ENCODE measurements at places on chromosomes 2 and 18.

DNA sequence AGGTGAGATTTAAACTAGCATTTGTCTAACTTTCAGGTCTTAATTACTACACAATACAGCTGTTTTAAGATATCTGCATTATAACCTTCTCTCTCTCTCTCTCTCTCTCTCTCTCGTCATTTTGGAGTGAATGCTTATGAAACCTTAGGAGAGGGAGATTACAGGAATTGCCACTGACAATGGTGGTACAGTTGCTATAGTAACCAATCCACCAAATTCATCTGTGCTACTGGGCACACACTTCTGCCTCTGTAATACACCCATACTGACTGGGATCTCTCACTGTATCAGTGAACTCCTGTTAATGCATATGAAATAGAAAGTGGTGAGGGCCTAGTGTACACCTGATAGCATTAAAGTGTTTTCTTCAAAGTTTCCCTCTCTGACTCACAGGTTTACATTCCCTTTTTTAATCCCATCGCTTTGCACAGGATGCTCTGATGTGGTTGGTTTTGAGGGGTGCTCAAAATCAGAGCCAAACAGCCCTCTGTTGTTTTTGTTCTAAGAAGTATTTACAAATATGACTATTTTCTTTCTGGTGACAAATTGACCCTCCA, 13.1 kb downstream of the KLHL14 start:
- no peak for DNase-seq

DNA sequence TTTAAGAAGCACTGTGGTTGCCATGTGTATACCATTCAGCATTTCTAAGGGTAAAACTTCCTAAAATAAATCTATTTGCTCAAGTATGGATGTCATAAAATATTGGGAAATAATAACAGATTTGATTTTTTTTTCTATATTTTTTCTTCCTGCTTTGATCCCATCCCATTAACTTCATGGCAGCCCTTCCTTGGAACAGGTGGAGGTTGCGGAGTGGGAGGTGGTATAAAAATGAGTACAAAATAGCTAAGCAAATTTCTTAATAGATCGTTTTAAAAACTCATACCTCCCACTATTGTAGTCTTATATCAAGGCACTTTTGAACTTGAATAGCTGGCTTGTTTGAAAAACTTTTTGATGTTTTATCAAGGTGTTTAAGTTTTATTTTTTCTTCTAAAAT, 152.1 kb upstream of the KYNU start:
- no peak for DNase-seq

- DNase-seq = no peak
These were observed 31.4 kb upstream of the CD226 start for GRCh38 chr18:69978732-69979715.

- no peak for DNase-seq
These were observed 42.5 kb downstream of the PAX3 start for GRCh38 chr2:222256250-222256649.

GRCh38 chr18:11927497-11927896, 19.4 kb upstream of the MPPE1 start:
- no peak for DNase-seq

- DNase-seq = no peak
These were observed 68.3 kb downstream of the CRACDL start for GRCh38 chr2:98867539-98868309.

- DNase-seq = no peak
These were observed 37.2 kb upstream of the PXDN start for GRCh38 chr2:1781291-1782080.

GRCh38 chr18:32937066-32937465, 164.2 kb upstream of the KLHL14 start:
- no peak for DNase-seq

DNA sequence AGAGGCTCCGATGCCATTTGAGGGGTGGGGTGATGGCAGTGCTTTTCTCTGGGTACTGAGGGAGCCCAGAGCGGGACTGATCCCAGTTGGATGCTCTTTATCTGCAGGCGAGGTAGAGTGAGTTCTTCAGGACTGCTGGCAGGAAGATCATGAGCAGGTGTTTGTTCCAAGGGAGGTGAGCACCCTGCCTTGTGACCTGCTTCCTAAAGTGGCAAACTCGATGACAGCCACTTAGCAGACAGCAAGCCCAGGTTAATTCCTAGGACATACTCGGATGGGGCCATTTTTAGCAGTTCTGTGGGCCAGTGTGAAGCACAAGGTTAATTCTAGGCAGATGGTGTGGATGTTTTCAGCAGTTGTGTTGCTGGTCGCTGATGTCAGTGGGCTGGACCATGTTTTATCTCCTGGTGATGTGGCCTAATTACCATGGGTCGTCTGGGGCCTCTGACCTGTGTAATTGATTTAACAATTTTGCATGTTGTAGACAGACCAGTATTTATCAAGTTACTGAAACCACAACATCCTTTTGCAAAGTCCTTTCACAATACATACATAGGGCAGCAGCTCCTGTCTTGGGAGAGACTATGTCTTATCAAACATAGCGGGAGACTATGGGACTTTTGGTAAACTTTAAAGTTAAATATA, 4.9 kb downstream of the FKBP1B start:
- DNase-seq = no peak

DNA sequence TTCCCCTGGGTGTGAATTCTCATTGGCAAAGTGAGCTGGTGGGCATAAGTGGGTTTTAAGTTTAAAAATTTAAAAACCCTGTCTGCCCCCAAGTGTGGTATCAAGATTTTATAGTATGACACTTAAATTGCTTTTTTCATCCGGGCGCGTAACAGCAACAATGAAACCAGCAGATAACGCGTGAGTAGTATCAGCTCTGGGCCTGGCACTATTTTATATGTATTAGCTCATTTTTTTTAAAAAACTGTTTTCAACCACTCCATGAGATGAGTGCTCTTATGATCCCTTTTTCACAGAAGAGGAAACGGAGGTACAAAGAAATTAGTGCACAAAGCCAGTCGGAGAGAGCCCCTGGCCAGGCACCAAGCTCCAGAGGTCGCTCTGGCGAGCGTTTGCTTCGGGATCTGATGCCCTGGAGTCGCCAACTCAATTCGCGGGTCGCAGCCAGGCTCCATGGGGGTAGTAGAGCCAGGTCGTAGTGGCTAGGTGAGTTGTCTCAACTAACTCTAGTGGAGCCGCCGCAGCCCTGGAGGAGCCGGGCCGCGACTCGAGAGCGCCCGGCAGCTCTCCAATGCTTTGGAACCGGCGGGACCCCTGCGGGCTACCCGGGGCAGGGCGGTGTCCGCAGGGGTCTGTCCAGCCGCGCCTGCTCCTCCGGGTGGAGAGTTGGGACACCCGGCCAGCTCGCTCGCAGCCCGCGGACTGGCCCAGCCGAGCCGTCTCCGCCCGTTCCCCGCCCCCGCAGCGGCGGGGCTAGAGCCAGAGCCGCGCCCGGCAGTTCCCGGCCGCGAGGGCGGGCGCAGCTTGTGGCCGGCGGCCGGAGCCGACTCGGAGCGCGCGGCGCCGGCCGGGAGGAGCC, at the start of gene IL1R1:
Gene IL1R1, plus strand, starts transcription at position 777 of the 859 bp plus-strand sequence. CDS start 14,979 bp downstream, outside the sequence.
- DNase-seq = no peak

- no peak for DNase-seq
These were observed 366.7 kb downstream of the FIGN start for GRCh38 chr2:163369111-163369510.

DNA sequence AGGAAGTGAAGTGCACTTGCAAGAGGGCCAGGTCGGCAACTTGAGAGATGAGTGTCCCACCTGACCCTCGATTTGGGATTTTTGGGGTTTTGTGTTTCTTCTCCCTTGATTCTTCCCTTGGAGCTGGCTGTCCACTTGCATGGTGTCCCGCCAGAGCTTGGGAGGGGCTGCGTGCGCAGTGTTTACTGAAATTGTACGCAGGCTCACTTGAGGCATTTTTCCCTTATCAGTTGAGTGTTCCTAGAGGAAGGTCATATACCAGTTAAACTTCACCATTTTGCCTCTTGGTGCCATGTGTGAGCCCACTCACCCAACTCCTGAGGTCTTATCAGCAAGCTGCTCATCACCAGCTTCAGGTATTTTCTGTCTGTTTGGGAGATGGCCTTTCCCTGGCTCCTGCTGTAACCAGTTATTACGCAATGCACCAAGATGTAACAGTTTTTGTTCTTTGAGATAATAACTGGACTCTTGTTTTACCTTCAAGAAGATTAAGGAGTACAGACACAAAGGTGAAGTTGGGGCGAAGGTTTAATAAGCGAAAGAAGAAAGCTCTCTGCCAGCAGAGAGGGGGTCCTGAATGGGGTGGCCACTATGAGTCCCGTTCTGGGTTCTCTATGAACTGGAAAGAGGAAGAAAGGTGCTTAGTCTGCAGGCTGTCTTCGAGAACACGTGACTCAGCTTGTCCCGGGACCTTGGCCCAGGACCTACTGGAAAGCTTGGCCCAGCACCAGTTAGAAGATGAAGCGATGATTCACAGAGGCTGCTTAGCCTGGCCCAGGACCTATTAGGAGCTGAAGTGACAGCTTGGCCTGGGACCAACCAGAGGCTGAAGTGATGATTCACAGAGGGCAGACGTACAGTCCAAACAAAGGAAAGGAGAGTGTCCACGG, 21.5 kb upstream of the TXNL4A start:
- DNase-seq = no peak

GRCh38 chr2:74953796-74954499, 4.5 kb upstream of the POLE4 start:
- DNase-seq = no peak

DNA sequence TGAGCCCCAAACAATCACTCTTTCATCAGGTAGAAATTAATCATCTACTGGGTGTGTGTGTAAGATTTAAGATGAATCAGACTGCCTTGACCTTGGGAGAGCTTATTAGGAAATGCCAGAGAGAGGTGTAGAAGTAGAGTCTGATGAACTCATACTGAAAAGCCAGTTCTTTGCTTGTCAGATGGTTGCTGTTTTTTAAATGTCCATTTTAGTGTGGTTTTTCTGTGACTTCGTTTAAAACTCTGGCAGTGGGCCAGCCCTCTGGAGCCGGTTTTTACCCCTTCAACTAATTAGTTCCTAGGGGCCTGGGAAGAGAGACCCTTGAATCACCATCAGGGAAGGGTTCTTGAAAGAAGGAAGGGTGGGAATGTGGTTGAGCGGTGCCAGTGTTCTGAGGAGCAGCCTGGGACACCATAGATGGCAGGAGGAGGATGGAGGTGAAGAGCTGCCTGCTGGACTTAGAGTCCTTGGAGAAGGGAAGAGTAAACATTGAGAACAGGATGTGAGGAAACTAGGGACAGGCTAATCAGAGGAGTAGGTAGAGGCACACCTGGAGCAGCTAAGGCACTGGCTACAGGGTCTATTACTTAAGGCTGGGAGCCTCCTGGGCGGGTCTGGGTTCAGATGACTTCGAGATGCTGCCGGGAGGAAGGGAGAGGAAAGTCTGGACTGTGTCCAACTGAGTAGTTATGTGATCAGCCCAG, 66.1 kb downstream of the LRRFIP1 start:
- DNase-seq = no peak

DNA sequence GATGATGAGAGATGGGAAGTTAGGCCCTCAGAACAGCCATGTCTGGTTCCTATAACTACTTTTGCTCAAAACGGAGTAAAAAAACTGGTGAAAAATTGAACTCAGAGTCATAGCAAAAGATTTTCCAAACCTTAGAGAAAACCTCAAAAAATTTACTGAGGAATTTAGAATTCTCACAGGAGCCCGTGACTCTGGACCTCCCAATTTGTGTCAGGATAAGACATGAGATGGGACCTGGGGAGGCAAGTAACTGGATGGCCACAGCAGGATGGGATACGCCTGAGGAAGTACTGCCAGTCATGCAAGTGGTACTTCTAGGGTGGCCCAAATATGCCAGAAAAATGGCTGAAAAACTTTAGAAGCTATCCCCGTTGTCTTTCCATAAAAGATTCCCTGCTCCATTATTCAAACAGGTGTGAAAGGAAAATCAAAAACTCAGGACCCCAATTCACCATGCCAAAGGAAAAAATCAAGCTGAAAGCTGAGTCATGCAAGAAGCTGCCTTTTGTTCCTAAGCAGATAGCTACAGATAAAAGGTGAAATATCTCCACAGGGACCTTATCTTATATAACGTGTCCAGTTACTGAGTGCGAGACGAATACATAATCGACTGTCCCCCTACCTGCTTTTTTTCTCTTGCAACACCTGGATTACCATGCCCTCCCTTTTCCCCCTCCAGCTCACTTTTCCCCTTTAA, 34.1 kb upstream of the LIPG start:
- DNase-seq = no peak

DNA sequence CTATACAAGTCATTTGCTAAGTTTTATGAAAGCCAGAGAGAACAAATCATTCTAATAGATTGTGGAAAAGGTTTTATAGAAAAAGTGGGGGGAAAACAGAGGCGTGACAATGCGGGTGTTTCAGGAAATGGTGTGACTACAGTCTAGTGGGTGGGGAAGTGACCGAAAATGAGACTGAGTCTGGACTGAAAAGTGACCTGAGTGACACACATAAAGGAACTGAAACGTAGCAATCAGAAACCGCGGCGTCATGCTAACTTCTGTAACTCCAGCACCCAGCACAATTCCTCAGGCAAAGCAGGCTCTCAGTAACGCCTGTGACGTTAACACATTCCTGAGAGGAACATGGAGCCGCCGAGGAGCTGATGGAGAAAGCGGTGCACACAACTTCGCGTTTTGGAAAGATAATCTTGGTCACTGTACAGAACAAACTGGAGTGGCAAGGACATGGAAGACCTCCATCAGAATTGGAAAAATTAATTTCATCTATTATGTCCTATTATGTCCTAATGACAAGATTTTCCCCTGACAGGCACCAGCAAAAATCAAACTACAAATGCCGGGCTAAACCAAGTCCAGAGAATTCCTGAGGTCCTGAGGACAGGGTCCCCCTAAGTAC, 1.4 kb upstream of the CD226 start:
- no peak for DNase-seq

GRCh38 chr2:187580462-187581124, 26.4 kb upstream of the TFPI start:
- DNase-seq = no peak

DNA sequence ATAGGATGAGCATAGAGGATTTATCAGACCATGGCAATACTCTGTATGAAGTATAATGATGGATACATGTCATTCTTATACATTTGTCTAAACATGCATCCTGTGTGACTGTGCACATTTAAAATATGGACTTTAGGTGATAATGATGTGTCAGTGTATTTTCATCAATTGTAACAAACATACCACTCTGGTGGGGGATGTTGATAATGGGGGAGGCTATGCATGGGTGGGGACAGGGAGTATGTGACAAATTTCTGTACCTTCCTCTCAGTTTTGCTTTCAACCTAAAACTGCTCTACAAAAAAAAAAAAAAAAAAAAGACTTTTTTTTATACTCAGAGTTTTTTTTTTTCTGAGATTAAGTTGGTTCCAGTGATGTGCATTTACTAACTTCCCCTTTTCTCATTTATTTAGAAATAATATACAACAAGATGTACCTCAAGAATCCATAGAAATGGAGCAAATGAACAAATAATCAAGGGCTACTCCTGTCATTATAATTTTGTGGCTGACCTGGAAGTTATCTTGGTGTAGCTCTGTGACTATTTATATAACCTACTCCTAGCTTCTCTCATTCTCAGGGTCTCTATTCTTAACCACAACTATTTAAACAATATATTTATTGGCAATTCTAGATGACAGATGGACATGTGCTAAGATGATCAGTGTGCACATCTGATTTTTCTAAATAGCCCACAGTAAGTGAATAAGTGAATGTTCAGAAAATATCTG, 108.9 kb upstream of the ITGA4 start:
- no peak for DNase-seq

Measured in stimulated activated CD4-positive, alpha-beta T cell treated with anti-CD3 and anti-CD28 coated beads, Interleukin-15, amount 100 ng/mL, for 1 hour (primary cell).